ENCODE measurements at places on chromosomes 11 and 22.

DNA sequence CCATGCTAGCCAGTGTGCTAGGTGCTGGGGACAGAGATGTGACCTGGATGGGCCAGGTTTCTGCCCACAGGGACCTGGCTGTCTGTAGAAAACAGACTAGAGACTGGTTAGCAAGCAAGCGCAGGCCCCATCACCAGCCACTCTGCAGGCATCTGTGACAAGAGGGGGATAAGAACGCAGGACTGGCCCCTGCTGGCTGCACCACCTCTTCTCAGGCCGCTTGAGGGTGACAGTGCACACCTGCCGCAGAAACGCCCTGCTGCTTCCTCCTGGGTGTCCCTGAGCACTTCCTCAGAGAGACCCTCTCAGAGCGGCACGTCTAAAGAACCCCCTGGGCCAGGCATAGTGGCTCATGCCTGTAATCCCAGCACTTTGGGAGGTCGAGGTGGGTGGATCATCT, 5.9 kb upstream of the PICK1 start:
- no peak for DNase-seq

DNA sequence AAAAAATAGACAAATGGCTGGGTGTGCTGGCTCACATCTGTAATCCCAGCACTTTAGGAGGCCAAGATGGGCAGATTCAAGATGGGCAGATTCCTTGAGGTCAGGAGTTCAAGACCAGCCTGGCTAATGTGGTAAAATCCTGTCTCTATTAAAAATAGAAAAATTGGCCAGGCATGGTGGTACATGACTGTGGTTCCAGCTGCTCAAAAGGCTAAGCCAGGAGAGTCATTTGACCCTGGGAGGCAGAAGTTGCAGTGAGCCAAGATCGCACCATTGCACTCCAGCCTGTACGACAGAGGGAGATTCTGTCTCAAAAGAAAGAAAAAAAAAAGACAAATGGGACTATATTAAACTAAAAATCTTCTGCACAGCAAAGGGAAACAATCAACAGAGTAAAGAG, 55.4 kb downstream of the USP35 start:
- DNase-seq = no peak

GRCh38 chr11:65476632-65477148, 22.2 kb upstream of the MALAT1 start:
- no peak for DNase-seq

GRCh38 chr22:27273436-27273835, 528.1 kb downstream of the MN1 start:
- no peak for DNase-seq

GRCh38 chr22:33781411-33781810, 138.9 kb downstream of the LARGE1 start:
- no peak for DNase-seq

GRCh38 chr11:8339592-8340022, 75.9 kb upstream of the LMO1 start:
- DNase-seq = no peak

DNA sequence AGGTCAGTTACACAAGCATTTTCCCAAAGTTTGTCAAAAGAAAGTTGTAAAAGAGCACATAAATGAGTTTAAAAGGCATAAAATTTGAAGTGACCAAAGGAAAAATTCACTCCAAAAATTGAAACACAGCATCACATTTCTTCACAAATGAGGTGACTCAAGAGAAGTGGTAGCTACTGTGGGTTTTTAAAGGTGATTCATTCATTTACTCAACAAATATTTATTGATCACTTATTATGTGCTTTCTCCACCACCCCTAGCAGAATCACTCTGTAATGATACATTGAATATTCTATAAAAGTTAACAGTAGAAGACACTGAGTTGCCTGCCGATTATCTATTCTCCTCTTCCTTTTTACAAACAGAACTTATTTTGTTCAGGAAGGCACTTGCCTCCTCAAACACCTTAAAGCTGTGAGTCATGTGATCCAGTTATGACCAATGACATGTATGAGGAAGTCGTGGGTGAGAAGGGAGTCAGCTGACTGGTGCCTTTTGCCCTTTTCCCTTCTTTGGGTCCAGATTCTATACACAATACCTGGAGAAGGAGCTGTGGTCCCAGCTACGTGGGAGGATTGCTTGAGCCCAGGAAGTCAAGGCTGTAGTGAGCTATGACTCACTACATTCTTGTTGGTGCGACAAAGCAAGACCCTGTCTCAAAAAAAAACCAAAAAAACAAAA, 67.7 kb upstream of the CLNS1A start:
- no peak for DNase-seq

DNA sequence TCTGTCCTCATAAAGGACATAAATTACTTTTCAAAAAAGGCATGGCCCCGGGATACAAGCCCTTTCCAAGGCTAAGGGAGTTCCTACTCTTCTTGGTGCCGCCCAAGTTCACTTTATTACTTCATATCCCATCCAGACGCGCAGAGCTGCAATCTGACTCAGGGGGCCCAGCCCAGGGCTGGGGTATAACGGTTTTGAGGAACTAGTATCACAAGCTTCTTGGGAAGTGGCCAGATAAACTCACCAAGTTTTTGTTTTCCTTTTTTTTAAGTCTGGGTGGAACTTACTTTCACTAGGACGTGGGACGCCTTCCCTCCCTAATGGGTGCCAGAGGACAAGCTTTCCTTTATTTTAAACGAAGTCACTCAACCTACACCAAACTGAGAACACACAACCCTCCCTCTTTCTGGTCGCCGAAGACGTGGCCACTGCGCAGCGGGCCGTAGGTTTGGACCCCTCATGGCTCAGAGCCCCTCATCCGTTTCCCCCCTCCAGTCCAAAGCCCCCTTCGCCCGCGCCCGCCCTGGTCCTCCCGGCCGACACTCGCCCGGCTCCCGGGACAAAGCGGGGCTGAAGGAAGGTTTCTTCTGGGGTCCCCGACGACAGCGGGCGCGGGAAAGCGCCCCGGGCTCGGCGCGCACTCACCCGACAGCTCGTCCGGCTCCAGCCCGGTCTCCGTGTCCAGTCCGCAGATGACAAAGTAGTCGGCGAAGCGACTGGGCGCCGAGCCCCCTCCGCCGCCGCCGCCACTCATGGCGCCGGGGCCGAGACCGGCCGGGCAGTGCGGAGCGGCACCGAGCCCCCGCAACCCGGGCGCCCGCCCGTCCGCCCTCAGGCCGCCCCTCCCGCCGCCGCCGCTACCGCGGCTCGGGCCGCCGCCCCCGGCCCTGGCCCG, 587 bp downstream of the DENND5A start:
- DNase-seq = peak; percentile 30

GRCh38 chr11:61054513-61054912, 47.8 kb upstream of the CD5 start:
- no peak for DNase-seq

DNA sequence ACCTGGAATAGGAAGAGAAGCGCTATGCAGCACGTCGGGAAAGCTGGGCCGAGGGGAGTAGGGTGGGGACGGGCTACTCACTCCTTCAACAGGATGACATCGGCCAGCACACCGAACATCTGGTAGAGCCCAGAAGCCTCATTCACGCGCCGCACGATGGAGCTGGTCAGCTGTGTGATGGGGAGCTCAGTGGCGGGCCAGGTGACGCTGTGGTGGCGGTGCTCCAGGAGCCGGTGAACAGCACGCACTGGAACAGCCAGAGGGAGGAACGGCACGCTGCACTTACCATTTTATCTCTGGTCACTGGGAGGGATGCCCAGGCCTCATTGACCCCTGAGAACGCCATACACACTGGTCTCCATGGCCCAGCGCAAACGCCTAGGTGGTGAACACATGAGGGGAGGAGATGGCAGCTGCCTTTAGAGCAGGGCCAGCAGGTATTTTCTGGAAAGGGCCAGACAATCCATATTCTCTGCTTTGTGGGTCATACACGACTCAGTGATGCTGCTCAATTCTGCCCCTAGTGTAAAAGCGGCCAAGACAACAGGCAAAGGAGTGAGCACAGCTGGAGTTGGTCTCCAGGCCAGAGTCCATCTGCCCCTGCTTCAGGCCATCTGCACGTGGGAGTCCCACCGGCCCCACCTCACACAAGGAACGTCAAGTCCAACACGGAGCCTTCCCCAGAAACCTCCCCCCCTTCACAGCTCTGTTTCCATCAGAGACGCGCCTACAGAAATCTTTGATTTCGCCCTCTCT, 8.8 kb downstream of the FOXRED2 start:
- DNase-seq = no peak

DNA sequence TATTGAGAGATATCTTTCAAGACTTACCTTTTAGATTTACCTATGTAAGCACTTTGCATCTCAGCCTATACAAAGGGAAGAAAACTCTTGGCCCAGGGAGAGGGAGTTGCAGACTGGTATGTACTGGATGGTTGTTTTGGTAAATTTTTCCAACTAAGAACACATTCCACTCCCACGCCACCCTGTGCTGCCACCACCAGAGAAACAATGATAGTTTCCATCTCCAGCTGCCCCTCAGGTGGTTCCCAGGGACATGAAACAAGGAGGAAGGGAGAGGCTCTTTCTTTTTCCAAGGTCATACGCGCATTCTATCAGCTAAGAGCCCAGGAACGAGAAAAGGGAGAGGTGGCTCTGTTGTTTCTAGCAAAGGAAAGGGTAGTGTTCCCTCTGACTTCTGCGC, 34.4 kb downstream of the CCDC34 start:
- no peak for DNase-seq

DNA sequence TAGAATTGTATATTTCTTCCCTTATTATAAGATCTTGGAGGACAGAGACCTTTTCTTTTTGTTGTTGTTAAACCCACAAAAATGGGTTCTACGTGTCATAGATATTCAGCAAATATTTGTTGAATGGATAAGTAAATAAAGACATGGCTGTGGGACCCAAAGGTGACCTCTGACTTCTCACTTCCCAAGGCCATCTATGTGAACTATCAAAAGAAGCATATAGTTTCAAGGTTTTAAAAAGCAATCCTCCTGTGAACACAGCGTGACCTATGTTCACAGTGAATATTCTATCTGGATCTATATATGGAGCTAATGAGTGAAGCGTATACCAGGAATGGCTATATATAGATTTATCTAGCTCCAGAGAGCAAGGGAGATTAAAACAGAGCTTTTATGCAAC, 312.8 kb upstream of the C11orf87 start:
- DNase-seq = no peak

DNA sequence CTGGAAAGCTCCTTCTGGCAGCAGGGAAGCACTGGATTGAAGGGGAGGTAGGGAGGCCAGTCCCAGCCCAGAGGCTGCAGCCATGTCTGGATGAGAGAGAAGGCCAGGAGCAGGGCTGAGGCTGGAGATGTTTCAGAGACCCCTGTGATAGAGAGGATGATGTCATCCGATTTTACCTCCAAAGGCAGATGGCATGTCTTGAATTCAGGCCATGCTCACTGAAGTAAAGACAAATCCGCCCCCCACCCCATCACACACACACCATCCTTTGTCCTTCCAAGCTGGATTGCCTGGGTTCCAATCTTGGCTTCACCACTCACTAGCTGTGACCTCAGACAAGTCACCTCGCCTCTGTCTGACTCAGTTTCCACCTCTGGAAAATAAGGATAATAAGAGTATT, 47.2 kb downstream of the TP53I11 start:
- no peak for DNase-seq

DNA sequence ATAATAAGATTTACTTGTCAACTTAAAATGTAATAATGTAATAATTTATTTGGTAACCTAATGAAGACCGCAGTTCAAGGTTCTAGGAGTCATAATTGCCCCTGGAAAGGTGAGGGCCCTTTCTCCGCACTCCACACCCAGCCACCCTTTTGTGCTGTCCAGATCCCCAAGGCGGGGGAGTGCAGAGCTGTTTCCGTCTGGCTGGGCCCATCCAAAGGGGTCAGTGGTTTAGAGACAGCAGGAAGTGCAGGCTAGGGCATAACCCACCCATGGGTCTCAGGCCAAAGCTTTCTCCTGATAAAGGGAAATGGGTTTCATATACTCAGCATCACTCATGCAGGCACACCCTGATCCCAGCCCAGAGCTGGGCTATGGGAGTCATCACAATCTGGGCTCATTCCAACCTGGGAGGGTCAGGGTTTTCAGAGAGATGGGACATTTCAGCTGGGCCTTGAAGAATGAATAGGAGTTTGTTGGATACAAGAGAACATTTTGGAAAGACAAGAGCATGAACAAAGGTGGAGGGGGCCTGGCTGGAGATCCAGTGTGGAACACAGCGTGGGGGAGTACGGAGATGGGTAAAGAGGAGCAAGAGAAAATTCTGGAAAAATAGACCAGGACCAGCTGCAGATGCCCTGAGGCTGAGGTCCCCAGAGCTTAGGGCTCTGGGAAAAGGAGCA, 432.2 kb downstream of the TBC1D22A start:
- DNase-seq = peak; percentile 10

- DNase-seq = no peak
These were observed 36.0 kb upstream of the PICK1 start for GRCh38 chr22:38021206-38021605.

GRCh38 chr11:110311783-110312579, 15.6 kb upstream of the RDX start:
- no peak for DNase-seq

DNA sequence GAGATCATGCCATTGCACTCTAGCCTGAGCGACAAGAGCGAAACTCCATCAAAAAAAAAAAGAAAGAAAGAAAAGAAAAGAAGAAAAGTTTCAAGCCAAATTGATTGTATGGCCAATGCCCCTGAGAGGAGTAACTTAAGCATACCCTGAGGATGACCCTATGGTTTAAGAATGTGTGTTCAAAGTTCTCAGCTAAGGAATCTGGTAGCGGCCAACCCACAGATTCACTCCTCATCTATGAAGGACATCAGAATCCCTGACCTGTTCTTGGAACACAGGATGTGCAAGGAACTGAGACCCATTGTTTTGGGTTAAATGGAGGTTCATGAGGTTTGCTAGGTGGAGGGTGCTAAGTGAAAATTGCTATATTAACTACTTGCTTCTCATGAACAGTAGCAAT, 18.1 kb downstream of the IZUMO1R start:
- DNase-seq = no peak

- no peak for DNase-seq
These were observed 42.7 kb downstream of the IGLL1 start for GRCh38 chr22:23537416-23537815.

GRCh38 chr22:47013861-47014635, 251.6 kb downstream of the TBC1D22A start:
- no peak for DNase-seq

DNA sequence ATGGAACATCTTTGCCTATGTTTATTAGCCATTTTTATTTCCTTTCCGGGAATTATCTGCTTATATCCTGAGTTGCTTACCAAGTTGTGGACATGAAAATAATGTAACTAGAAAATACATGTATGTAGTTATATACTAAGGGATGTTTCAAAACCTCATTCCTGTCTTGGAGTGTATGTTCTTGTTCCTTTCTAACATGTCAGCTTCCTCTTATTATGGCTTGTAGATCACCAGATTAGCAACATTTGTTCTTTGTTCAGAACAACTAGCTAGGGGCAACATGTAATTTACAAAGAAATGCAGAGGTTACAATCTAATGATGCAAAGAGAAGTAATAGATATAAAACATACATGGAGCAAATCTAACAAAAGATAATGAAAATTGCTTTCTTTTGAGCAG, 13.1 kb upstream of the TMEM123 start:
- DNase-seq = no peak

GRCh38 chr11:2928605-2929530, at the start of gene PHLDA2:
Gene PHLDA2 (minus strand): TSS chr11:2929420. CDS start chr11:2929364, 56 bp downstream.
- DNase-seq = no peak

DNA sequence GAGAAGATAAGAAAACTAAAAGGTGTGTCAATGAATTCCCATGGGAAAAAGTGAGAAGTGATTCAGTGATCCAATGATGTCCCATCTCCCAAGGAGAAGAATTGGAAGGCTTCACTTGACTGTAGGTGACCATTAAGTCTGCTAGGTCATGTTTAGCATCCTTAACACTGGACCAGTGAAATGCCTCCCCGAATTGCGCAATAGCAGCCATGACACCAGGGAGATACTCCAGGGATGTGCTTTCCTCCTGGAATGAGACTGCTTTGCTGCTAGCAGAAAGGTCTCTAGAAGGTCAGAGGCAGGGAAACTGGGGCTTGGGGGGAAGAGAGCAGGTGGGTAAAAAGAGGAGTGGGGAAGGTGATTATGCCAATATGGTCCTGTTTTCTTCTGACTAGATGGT, 364.3 kb downstream of the OPCML start:
- no peak for DNase-seq
